ENCODE measurements at places on chromosomes 6 and 20.

- no peak for DNase-seq
Measured at GRCh38 chr6:157282284-157282683, 41.0 kb downstream of the TMEM242 start.

GRCh38 chr20:31908016-31908415 is 37.6 kb downstream of the TTLL9 start:
- no peak for DNase-seq

DNA sequence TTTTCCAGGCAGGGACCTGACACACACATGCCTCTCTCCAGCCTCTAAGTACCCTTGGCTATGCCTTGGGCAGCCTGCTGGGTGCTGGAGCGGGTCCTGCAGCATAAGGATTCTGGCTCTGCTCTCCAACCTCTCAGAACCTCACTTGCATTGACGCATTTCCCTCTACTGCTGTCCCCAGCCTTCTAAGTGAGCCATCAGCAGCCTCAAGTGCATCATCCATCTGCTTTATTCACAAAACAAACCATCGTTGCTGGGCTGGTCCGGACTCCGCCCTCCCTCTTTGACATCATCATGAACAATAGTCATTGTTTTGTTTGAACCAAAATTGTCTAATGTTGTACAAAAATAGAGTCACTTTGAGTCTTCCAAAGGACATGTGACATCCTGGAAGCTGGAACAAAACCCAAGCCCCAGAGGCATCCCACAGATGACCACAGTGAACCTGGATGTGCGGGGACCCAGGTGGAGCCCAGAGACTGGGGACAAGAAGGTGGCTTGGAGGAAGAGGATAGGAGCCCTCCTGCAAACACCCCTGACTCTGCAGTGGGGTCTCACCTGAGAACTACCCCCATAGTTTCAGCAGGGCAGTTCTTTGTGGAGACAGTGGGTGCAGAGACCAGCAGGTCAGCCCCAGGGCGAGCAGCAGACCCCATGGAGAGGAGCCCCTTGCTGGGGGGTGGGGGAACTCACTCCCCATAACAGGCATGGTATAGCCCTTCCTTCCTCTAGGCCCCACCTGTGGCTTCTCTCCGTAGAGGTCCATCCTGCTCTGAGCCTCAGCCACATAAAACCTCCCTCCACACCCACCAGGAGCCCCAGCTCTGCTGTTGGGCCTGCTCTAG is 230.1 kb downstream of the SYNDIG1 start:
- DNase-seq, result no peak

DNA sequence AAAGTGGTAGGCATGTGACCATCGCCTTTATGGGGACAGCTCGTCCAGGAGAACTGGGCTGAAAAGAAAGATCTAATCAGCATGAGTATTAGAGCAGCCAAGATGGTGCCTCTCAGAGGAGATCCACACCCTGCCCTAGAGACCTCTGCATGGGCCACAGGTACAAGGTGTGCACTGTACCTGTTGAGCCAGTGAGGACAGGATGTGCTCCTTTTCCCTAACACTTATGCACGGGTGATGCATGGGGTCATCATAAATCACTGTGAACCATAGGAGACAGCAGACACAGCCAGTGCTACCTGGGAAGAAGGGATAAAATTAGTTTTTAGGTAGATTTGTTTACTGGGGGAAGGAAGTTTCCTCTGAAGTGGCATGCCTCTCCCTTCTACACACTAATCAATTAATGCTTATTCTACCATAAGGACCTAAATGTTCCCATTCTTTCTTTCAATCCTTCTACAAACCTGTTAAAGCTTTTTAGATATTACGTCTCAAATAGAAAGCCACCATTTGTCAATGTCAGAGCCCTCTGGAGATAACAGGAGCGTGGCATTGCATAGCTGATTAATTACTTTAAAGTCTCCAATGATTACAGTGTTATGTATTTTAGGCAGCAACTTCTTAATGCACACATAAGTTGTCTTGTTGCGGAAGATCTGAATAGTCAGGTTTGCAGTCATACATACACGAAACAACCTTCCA is 13.6 kb downstream of the SLC17A2 start:
- DNase-seq, result no peak

DNA sequence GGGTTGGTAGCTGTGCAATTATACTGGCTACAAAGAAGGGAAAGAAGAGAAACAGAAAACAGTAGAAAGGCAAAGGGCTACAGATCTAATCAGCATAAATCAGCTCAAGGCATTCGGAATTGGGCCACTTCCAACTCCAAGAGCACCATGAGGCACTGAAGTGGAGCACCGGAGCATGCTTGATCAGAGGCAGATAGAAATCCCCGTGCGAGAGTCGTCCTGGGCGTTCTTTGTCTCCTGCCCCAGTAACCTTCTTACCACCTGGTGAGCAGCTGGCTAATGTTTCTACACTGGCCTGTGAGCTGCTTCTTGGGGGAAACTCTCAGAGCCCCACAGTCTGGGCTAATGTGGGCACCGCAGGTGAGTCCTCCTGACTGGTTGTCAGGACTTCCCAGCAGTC is 16.7 kb downstream of the NEDD9 start:
- DNase-seq, result no peak

DNA sequence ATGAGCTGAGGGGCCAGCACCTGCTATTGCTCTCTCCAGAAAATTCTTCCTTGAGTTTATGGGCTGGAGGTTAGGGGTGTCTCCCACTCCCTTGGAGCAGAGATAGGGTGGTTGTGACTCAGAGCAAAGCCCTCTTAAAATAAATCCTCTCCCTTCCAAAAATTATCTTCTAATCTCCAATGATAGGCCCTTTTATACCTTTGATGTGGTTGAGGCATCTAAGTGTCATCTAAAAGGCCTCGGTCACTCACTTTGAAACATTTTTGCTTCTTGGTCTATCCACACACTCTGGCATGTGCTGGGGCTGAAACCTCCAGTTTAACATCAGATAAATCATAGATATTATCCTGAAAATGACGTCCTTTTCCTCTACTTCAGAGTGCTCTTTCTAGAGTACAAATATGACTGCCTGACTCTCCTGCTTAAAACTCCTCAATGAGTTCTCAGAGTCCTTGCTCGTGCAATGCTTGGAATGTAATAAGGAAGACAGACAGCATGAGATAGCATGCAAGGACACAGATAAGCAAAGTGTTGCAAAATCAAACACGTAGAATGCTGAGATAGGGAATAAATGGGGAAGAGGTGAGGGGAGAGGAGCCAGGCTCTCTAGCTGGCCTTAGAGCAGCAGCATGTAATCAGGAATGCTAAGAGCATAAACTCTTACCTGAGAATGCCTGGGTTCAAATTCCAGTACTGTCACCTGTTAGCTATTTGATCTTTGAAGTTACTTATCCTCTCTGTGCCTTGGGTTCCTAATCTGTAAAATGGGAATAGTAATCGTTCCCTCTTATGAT is 374.1 kb upstream of the CITED2 start:
- no peak for DNase-seq

- no peak for DNase-seq
Measured at GRCh38 chr6:152233547-152234320, 403.4 kb downstream of the SYNE1 start.

GRCh38 chr6:105705608-105706007 is 302.7 kb upstream of the PREP start:
- no peak for DNase-seq

DNA sequence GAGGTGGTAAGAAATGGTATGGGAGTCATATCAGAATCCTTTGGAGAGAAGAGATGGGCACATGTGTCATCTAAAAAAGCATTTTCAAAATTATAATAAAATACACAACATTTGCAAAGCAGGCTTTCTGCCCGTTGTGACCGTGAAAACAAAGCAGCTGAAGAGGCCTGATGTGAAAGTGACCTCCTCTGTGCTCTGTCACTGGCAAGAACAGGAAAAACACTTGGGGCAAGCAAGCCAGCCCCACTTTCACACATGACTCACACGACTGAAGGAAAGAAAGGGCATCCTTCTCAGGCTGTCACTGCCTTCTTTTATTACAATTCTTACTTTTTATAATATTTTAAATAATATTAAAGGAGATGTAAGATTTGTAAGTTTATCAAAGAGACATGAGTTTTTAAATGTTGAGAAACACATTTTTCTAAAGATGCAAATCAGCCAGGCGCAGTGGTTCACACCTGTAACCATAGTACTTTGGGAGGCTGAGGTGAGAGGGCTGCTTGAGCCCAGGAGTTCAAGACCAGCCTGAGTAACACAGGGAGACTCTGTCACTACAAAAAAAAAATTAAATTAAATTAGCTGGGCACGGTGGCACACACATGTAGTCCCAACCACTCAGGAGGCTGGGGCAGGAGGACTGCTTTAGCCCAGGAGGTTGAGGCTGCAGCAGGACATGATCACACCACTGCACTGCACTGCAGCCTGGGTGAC is 143.7 kb downstream of the BTBD9 start:
- DNase-seq, result no peak

GRCh38 chr6:37222992-37223391 is 34.6 kb upstream of the TBC1D22B start:
- no peak for DNase-seq

DNA sequence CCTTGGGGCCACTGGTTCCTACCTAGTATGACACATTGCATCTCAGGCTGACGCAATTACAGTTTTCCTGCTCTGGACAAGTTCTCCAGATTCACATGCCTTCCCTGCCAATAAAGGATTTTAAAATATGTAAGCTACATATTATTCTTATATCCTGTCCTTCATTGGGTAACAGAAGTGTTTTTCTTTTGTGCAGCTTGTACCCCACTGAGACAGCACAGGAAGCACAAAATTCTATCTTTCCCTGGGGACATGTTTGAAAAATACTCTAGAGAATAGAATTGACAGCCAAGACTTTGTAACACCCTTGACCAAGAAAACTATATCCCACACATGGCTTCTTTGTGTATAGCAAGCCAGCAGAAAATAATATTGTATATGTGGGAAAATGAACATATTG is 456.8 kb downstream of the MAFB start:
- no peak for DNase-seq

- DNase-seq, result no peak
Measured at GRCh38 chr6:156691018-156691417, 86.2 kb upstream of the ARID1B start.

DNA sequence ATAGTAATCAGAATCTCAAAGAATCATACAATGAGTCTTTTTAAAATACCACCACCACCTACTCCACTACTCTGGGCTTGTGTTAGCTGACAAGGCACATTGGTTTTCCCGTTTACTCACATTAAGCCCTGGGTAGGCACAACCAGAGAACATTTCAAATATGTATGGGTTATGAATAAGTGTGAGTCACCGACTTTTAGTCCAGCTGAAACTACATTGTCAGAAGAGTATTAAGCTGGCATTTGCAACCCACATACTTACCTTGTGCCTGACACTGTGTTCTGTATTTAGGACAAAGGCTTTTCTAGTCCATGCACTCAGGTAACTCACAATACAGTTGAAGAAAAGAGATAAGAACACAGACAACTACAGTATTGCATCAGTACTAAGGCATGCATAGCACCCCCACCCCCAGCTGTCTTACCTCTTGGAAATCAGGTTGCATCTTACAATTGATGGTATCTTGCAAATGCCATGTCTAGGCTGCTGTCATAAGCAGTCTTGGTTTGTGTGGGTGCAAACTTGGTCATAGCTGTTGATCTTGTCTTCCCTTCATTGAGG is 40.3 kb upstream of the AHI1 start:
- DNase-seq, result peak; percentile 30

GRCh38 chr6:138287144-138287955 is 69.1 kb upstream of the PBOV1 start:
- DNase-seq, result peak; percentile 21

DNA sequence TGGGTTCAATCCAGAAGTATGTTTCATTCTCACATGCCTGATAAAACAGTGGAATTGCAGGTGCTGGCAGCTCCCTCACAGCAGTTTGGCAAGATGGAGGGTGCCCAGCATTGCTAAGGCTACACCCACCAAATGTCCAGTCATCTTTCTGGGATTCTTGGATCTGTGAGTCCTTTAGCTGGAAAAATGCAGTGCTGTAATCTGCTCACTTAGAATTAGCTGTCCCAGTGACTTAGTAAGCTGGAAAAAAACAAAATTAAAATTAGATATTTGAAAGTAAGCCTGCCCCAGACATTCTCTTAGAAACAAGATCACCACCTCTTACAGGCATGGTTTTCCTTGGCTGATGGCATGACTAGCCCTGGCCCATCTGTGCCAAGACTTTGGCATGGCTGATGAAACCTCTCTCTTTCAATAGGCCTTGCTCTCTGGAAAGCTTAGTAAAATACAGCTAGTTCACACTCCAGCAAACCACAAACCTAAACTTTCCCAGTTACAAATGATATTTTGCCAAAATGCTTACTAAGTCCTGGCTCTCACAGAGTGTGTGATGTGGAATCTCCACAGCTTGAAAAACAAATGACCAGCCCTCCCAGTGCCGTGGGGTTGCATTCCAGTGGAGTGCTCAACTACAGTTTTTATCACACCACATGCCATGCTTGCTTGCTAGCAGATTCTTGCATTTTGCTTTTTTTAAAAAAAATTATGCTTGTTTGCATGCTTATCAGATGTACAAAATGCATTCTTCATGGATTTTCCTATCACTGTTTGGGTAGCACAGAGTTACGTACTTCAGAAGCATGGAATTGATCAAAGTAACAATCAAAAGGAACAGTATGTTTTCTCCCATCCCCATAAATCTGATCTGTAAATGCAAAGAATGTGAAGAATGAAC is 261.5 kb downstream of the EYA4 start:
- no peak for DNase-seq

DNA sequence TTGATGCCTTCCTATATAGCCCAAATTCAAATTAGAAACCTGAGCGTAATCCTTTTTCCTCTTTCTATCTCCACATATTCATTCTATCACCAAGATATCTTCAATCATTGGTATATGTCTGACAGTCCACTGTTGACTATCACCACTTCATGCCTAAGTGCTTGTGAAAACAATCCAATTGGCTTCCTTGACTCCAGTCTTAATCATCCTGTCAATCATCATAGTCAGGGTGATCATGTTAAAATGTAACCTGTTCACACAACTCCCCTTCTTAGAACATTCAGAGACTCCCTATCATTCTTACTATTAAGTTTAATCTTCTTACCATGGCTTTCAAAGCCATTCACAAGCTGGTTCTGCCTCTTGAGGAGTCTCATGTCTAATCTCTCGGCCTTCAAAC is 616.7 kb downstream of the PHF3 start:
- no peak for DNase-seq

DNA sequence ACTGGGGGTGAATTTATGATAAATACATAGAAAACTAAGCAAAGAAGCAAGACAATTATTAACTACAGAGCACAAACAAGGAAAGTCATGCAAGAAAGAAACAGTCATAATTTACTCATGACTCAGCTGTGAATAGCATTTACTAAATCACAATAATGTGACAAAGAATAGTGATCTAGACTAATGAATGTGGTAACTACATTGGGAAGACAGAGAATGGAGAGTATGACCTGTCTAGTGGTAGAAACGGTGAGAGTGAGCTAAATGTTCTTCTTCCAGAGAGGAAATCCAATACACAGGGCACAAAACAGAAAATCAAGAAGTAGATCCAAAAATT is 153.5 kb upstream of the DST start:
- no peak for DNase-seq

- no peak for DNase-seq
Measured at GRCh38 chr6:79544939-79545450, 7.8 kb upstream of the LCA5 start.
